NCI-H2029 treated with DMSO at 0.1 percent for 48 hours (cell line): ENCODE measurements at places on chromosomes 16 and 17.

DNA sequence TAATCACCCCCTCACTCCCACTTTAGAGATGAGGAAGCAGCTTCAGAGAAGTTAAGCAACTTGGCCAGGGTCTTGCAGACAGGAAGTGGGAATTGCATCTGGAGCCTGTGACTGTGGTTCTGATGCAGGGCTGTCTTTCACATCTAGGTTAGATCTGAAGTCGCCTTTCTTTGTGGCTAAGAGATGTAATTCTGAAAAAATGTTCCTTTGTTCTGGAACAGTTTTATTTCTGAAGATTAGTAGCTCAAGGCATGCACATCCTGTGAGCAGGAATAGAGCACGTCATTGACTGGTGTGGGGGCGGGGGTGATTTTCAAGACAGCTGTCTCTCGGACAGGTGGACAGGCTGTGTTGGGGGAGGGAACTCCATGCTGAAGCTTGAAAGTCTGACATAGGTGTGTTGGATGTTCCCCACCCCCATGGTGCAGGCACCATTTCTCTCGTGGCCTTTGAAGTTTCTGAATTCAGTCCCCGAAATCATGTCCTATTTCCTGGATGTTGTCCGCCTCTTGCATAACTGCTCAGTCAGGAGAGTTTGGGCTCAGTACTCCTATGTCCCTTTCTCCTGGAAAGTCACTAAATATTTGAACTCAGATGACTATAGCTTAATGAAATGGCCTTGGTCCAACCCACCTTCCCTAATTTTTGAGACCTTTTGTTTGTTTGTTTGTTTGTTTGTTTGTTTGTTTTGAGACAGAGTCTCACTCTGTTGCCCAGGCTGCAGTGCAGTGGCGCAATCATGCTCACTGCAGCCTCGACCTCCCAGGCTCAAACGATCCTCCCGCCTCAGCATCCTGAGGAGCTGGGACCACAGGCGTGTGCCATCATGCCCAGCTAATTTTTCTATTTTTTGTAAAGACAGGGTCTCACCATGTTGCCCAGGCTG is 21.0 kb upstream of the HERPUD1 start:
- DNase-seq: no peak

DNA sequence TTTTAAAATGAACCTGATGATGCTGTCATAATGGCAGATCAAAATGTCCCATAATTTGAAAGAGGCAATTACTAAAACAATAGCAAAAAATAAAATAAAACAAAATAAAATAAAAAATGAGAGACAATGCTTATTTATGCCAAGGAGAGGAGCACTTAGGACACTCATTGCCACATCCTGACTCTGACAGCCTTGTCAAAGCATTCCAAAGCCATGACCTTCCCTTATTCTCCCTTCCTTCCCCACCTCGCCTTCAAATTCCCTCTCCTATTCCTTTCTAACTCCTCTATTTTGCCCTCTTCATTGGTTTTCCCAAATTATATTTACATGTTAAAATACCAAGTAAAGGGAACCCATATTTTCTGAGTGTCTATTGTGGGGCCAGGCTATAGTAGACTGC is 220.0 kb downstream of the CDH13 start:
- DNase-seq: no peak

DNA sequence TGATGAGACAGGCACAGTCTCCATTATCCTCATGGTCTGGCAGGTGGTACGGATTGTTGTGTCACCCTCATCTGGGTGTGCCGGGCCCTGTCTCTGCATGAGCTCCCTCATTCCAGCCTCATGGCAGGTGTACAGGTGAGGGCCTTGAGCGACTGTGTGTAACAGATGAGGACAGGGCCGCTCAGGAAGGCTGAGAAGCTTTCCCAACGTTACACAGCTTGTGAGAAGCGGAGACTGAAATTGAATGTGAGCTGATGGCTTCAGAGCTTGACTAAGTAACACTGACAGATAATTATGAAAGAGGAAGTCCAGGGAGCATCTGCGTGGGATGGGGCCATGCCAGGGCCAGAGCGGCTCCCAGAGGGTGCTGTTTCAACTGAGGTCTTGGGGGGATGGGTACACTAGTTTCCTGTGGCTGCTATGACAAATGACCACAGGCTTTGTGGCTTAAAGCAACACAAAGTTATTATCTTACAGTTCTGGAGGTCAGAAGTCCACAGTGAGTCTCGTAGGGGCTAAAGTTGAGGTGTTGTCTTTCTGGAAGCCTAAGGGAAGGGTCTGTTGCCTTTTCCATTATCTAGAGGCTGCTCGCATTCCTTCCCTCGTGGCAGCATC is 36.7 kb downstream of the CMIP start:
- DNase-seq: no peak

DNA sequence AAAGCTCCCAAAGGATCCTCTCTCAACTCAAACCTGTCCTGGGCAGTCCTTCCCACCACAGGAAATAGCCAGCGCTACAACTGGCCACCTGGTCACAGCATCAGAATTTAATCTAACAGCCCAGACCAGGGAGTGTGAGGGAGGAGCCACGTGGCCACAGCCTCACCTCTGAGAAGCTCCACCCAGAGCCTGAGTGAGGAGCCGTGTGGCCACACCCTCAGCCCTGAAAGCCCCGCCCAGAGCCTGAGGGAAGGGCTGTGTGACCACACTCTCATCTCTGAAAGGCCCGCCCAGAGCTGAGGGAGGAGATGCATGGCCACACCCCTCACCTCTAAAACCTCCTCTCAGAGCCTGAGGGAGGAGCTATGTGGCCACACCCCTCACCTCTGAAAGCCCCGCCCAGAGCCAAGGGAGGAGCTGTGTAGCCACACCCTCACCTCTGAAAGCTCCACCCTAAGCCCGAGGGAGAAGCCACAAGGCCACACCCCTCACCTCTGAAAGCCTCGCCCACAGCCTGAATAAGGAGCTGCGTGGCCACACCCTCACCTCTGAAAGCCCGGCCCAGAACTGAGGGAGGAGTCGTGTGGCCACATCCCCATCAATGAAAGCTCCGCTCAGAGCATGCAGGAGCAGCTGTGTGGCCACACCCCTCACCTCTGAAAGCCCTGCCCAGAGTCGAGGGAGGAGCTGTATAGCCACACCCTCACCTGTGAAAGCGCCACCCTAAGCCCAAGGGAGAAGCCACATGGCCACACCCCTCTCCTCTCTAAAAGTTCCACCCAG is 28.6 kb downstream of the SLC38A8 start:
- peak; percentile 60 for DNase-seq

- DNase-seq: no peak
Measured at GRCh38 chr17:66965801-66966262, 1.3 kb downstream of the CACNG4 start.

- DNase-seq: peak; percentile 82
Measured at GRCh38 chr17:57574040-57574513, 171.0 kb downstream of the CCDC182 start.

- DNase-seq: no peak
Measured at GRCh38 chr16:19027416-19027815, 40.0 kb upstream of the COQ7 start.

GRCh38 chr16:79278506-79278905 is 322.0 kb downstream of the MAF start:
- no peak for DNase-seq
